Activated T-cell treated with anti-CD3 and anti-CD28 coated beads for 48 hours (primary cell): ENCODE measurements at places on chromosomes 5 and 9.

GRCh38 chr9:2299156-2299842, 284.2 kb downstream of the SMARCA2 start:
- DNase-seq: no peak

GRCh38 chr5:179141867-179142266, 81.7 kb downstream of the ZNF354C start:
- DNase-seq: no peak

DNA sequence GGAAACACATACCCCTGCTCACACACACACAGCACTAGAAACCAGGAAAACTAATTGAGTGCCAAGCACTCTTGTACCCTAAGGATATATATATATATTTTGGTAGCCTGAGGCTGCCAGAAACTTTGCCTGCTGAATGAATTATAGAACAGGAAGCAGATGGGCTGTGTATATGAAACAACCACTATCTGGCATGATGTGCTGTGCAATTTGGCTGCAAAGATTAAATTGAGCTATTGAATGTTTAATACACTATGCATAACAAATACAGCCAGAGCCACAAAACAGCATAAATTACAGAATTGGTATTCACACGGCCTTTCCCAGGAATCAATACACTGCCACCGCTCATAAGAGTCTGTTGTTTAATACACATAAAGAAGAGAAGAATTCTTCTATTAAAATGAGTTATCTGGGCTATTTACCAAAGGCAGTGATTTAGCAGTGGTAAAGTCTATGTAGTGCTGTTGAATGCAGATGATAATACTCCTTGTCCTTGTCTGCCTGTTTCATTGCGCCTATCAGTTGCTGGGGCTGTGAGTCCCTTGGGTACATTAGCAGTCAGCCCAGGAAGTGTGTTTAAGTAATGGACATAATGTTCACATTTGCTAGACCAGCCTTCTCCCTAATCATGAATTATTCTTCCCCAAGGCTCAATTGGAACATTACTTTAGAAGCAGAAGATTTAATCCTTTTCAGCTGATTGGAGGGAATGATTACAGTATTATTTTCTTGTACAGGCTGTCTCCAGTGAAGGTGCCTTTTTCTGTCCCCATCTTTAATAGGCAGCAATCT, 294.3 kb downstream of the TLE1 start:
- no peak for DNase-seq

DNA sequence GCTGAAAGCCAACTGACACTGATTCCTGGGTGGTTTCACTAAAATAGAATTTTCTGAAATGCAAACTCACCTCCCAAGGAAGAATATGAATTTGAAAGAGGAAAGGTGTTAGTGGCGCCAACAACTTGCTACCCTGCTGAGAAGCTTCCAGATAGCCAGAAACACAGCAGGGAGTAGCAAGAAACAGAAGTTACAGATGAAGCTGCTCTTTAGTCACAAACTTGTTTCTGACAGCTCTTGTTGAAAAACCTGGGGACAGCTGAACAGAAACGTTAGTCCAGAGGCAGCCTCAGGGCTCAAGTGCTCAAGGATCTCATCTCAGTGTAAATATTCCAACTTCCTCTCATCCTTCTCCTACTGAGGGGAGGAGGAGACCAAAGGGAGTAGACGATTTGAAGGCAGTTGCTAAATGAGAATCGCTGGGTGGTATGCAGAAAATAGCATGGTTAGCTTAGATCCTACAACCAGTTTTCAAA, 184.1 kb downstream of the PDE4D start:
- DNase-seq: no peak

DNA sequence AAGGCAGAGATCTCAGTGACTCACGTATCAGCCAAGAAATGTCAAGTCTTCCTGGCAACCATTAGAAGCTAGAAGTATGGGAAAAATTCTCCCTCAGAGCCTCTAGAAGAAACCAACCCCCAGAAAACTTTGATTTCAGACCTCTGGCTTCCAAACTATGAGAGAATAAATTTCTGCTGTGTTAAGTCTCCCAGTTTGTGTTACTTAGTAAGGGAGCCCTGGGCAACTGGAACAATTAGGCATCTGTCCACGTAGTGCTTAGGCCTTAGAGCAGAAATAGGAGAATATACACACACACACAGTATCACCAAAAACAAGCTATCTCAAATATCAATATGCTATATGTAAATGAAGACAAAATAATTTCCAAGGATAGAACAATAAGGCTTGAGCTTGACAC, 894.8 kb upstream of the CDH10 start:
- no peak for DNase-seq
